ENCODE measurements at places on chromosomes 1 and 21.

- no peak for DNase-seq
These were observed 90.1 kb upstream of the WDR26 start for GRCh38 chr1:224524679-224525078.

DNA sequence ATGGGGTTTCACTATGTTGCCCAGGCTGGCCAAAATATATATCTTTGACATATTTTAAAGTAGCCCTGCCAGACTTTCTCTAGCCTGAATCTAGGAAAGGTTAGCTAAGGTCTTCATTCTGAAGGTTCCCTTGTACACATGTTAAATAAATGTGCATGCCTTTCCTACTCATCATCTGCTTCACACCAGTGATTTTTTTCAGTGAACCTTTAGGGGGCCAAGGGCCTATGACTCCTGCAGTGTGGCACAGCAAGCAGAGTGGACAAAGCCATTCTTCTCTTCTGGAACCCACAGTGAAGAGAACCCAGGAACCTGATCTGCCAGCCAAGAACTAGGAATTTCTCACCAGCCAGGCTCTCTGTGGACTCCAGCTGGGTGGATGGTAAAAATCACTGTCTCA is 22.9 kb downstream of the CBR1 start:
- DNase-seq, result no peak

DNA sequence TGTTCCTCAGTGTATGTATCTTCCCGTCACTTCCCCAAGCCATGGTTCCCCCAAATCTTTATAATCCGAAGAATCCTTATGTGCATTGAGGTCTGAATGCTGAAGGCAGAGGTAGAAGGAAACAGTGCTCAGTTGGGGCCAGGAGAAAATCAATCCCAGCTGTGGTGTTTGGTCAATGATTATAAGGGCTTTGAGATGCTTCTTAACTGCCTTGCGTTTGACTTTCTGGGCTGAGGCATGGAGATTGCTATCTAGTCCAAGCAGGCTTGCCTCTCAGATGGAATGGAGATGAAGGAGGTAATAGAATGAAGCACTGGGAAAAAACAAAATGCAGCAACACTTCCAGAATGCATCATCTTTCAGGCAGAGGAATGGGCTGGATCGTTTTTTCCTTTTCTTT is 3.6 kb upstream of the MAP1LC3C start:
- DNase-seq, result no peak

GRCh38 chr1:51551081-51551480 is 32.0 kb upstream of the EPS15 start:
- no peak for DNase-seq

DNA sequence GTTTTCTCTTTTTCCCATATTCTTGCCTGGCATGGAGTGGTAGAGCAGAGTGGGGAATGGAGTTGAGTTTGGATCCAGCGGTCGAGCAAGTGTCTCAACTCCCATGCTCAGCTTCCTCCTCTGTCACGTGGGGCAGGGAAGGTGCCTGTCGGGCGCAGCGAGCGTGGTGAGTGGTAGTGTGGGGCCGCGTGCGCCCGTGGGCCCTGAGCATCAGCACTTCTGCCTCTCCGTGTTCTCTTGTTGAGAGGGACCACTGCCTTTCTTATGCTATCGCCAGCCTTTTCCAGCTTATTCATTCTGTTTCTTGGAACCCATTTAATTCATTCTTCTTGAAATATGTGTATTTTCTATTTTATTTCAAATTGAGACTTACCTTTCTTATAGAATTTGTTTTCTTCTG is 65.1 kb downstream of the ADARB1 start:
- no peak for DNase-seq

GRCh38 chr1:44827197-44828002 is 15.7 kb downstream of the PTCH2 start:
- no peak for DNase-seq

GRCh38 chr1:245589316-245589715 is 434.5 kb downstream of the KIF26B start:
- no peak for DNase-seq

DNA sequence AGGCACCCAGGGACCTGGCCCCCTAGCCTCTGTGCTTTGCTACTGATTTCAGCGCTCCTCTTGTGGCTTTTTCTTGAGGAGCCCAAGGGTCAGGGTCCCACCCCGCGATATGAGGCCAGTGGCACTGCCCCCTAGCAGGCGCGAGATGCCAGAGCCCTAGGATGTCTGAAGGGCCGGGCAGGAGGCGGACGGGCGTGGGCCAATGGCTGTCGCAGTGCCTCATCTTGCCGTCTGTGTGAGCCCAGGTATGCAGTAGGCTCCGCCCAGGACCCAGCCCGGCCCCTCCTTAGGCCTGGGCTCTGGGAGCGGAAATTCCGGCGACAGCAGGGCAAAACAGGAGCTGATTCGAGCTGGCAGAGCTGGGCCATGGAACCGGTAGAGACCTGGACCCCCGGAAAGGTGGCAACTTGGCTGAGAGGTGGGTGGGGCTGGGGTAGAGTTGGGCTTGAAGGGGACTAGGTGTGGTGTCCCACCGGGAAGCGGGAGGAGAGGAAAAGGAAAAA is at the start of gene CNKSR1:
TSS of gene CNKSR1 (plus strand) at position 310 of the 503 bp plus-strand sequence. CDS start at position 367, 57 bp downstream.
- DNase-seq, result no peak

DNA sequence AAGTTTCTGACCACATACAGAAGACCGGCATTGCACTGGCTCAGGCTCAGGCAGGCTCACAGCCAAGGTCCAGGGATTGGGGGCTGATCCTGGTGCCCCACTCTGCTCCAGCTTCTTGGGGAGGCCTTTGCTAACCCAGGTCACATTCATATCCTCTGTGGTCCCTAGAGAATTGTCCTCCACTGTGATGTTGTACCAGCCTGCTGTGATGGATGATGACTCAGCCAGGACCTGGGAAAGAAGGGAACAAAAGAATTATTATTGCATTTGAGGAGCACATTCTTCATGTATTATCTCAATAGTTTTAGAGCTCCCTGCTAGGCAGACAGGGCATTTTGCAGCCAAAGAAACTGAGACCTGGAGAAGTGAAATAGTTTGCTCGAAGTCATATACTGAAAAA is 114.3 kb upstream of the ETV3 start:
- no peak for DNase-seq

- no peak for DNase-seq
These were observed 4.4 kb downstream of the CDC42 start for GRCh38 chr1:22056936-22057335.

- DNase-seq, result no peak
These were observed 3.8 kb upstream of the SLC30A2 start for GRCh38 chr1:26049531-26050247.

GRCh38 chr1:24900985-24901781 is 28.9 kb downstream of the RUNX3 start:
- DNase-seq, result no peak

DNA sequence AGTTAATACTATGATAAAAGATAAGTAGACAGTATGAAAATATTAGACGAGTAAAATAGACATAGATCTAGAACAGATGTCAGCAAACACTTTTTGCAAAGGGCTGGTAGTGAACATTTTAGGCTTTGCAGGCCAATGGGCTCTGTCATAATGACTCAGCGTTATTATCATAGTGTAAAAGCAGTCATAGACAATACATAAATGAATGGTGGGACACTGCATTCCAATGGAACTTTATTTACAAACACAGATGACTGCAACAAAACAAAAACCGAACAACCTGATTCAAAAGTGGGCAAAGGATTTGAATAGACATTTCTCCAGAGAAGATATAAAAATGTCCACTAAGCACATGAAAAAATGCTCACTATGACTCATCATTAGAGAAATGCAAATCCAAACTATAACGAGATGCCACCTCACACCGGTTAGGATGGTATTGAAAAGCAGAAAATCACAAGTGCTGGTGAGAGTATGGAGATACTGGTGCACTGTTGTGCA is 7.3 kb downstream of the GSTM5 start:
- no peak for DNase-seq

GRCh38 chr1:22123901-22124404 is 18.9 kb downstream of the WNT4 start:
- DNase-seq, result no peak
